A549 treated with AZD2906 at 1 μM for 4 hours (cell line): ENCODE measurements at places on chromosomes 5 and 9. TPM values are rescaled to one million over a fixed set of nuclear protein-coding genes. Genes with fewer than 3 reads are reported as not detected.

Gene PCDHGA5
- total RNA-seq = 0.13 to 0.17 TPM (median 0.16 TPM) in 5 replicates

Gene PCDHB11
- total RNA-seq = 0.05 to 0.08 TPM (median 0.07 TPM) in 5 replicates

Gene SEMA6A
- total RNA-seq = 0.03 to 0.62 TPM (median 0.14 TPM) in 5 replicates

Gene IL9
- not detected in 5 replicates for total RNA-seq

Gene JAKMIP2
- not detected in 5 replicates for total RNA-seq

Gene TMEM232
- 0.10 to 0.34 TPM (median 0.27 TPM) in 4 of 5 replicates, not detected in the other for total RNA-seq

Gene WDR38
- total RNA-seq = 0.11 to 0.23 TPM (median 0.14 TPM) in 5 replicates

Gene LCN10
- 0.03 to 0.14 TPM in 2 of 5 replicates, not detected in the others for total RNA-seq

Gene PIGO
- 40.4 to 52.7 TPM (median 49.8 TPM) in 5 replicates for total RNA-seq

Gene FOXD1
- total RNA-seq = 12.2 to 19.4 TPM (median 17.7 TPM) in 5 replicates

Gene CDC23
- 22.3 to 34.2 TPM (median 25.5 TPM) in 5 replicates for total RNA-seq

Gene BTNL8
- 0.06 TPM in 1 of 5 replicates, not detected in the others for total RNA-seq

Gene ANKRD31
- total RNA-seq = 0.03 to 0.07 TPM (median 0.06 TPM) in 5 replicates

Gene TTC23L
- total RNA-seq = 0.11 to 0.45 TPM (median 0.17 TPM) in 4 of 5 replicates, not detected in the other

Gene FOXD4L3
- total RNA-seq = 0.05 to 0.21 TPM (median 0.10 TPM) in 4 of 5 replicates, not detected in the other

Gene OR1Q1
- total RNA-seq = 0.07 TPM in 1 of 5 replicates, not detected in the others

Gene ABLIM3
- 23.6 to 26.4 TPM (median 24.9 TPM) in 5 replicates for total RNA-seq

Gene SPATA31D4
- total RNA-seq = not detected in 5 replicates

Gene GARIN3
- total RNA-seq = not detected in 5 replicates

Gene DOCK2
- total RNA-seq = 1.5 to 3.1 TPM (median 2.6 TPM) in 5 replicates

Gene PCDHA9
- total RNA-seq = 0.01 TPM in 2 of 5 replicates, not detected in the others

Gene FBP2
- total RNA-seq = not detected in 5 replicates

Gene SLC35A4
- 75.7 to 87.0 TPM (median 80.0 TPM) in 5 replicates for total RNA-seq

Gene IGFBPL1
- total RNA-seq = 2.1 to 2.9 TPM (median 2.4 TPM) in 5 replicates

Gene CD72
- 0.15 to 0.22 TPM (median 0.17 TPM) in 4 of 5 replicates, not detected in the other for total RNA-seq

Gene NRG2
- total RNA-seq = 1.8 to 2.5 TPM (median 2.1 TPM) in 5 replicates

Gene ZNF169
- 1.2 to 1.7 TPM (median 1.5 TPM) in 5 replicates for total RNA-seq

Gene PAIP2
- total RNA-seq = 75.2 to 96.5 TPM (median 82.7 TPM) in 5 replicates

Gene INSL6
- not detected in 5 replicates for total RNA-seq

Gene PRKACG
- not detected in 5 replicates for total RNA-seq

Gene OSMR
- total RNA-seq = 49.1 to 70.1 TPM (median 59.6 TPM) in 5 replicates

Gene PCDHGB5
- 1.9 to 2.5 TPM (median 2.2 TPM) in 5 replicates for total RNA-seq

Gene FAM153A
- not detected in 5 replicates for total RNA-seq

Gene ELOVL7
- 9.2 to 12.6 TPM (median 11.2 TPM) in 5 replicates for total RNA-seq

Gene OCLN
- 8.6 to 13.3 TPM (median 9.0 TPM) in 5 replicates for total RNA-seq

Gene KLF4
- 31.7 to 39.9 TPM (median 36.2 TPM) in 5 replicates for total RNA-seq

Gene WNK2
- 4.2 to 7.8 TPM (median 6.0 TPM) in 5 replicates for total RNA-seq

Gene SPINK6
- total RNA-seq = 0.28 to 0.75 TPM (median 0.36 TPM) in 5 replicates

Gene SNCB
- 0.84 to 1.4 TPM (median 1.3 TPM) in 5 replicates for total RNA-seq

Gene IL33
- total RNA-seq = 0.23 to 0.61 TPM (median 0.25 TPM) in 5 replicates

Gene OTULINL
- total RNA-seq = 22.6 to 28.6 TPM (median 26.3 TPM) in 5 replicates

Gene RNF180
- total RNA-seq = 0.18 to 0.38 TPM (median 0.29 TPM) in 5 replicates

Gene DPYSL3
- total RNA-seq = 18.3 to 24.5 TPM (median 20.5 TPM) in 5 replicates

Gene ZNF366
- total RNA-seq = not detected in 5 replicates

Gene MEF2C
- 0.02 to 0.11 TPM (median 0.11 TPM) in 3 of 5 replicates, not detected in the others for total RNA-seq

Gene COL15A1
- total RNA-seq = 0.53 to 0.87 TPM (median 0.57 TPM) in 5 replicates

Gene TMEM215
- total RNA-seq = 0.02 to 0.03 TPM in 2 of 5 replicates, not detected in the others

Gene RALGDS
- total RNA-seq = 23.5 to 31.1 TPM (median 29.2 TPM) in 5 replicates

Gene IL7R
- 0.25 to 0.49 TPM (median 0.30 TPM) in 5 replicates for total RNA-seq

Gene QRFP
- total RNA-seq = not detected in 5 replicates

Gene AGTPBP1
- total RNA-seq = 7.3 to 10.5 TPM (median 9.2 TPM) in 5 replicates

Gene CCDC152
- total RNA-seq = not detected in 5 replicates

Gene ROPN1L
- total RNA-seq = 2.1 to 2.4 TPM (median 2.3 TPM) in 5 replicates
